ENCODE measurements at places on chromosomes 3 and 15. TPM values are rescaled to one million over a fixed set of nuclear protein-coding genes. Genes with fewer than 3 reads are reported as not detected.
A peak's percentile ranks its signal among the peaks of the same experiment; 100 is the strongest.

DNA sequence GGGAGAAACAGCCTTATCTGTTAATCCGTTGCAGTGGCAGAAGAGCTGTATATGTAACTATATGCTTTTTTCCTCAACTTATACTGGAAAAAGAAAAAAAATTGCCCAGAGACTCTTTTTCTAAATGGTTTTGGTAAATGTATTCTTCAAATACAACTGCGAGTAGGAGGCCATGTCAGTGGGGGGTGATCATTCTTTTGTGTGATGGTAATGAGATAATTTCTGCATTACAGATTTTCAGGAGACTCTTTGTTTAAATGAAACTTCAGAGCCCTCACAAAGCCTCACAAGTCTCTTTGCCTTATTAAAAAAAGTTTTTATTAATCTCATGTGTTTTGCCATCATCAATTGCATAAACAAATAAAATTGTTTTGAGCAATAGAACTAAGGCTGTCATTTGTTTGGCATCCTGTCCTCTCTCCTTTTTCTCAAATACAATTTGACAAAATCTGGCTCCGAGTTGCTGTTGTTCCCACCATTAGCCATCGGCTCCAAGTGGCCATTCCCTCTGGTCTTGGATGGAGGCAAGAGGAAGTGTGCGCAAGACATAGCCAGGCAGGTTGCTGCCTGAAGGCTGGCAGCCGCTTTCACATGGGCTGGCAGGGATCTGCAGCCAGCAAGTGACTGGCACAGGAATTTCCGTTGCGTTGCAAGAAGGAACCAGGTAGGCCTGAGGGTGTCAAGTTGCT, 116.7 kb downstream of the FNDC3B start:
- DNase-seq = no peak

DNA sequence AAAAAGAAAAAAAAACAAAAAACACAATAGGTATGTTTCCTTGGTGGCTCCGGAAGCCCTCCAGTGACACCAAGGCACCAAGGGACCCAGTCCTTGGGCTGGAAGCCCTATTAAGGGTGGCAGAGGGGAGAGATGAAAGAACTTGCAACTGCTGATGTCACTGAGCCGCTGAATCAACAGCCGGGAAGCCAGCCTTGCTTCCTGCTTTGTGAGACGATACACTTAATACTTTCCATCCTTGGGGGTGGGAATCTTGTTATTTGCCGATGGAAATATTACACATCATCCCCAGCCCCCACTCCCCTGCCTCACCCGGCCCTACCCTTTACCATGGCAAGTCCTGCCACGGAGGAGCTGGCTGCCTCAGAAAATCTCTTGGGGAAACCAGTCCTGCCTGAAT, 5.6 kb upstream of the ISLR2 start:
- DNase-seq = no peak

DNA sequence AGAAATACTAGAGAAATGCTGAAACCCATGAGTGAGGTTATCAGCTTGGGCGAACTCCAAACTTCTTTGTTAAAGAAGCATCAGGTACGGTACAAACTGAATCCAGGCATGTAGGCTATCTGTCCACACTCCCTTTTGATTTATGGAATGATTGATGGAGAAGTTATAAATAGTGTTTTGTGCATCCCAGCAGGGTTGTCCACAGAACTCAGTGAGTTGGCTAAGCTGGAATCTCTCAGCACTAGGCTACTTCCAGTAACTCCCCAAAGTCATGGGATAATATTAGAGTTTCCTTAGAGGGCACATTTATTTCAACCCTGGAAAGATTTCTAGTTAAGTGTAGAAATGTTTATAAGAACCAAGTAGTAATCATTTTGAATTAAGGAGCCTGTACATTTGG, 186.2 kb upstream of the CRBN start:
- no peak for DNase-seq

DNA sequence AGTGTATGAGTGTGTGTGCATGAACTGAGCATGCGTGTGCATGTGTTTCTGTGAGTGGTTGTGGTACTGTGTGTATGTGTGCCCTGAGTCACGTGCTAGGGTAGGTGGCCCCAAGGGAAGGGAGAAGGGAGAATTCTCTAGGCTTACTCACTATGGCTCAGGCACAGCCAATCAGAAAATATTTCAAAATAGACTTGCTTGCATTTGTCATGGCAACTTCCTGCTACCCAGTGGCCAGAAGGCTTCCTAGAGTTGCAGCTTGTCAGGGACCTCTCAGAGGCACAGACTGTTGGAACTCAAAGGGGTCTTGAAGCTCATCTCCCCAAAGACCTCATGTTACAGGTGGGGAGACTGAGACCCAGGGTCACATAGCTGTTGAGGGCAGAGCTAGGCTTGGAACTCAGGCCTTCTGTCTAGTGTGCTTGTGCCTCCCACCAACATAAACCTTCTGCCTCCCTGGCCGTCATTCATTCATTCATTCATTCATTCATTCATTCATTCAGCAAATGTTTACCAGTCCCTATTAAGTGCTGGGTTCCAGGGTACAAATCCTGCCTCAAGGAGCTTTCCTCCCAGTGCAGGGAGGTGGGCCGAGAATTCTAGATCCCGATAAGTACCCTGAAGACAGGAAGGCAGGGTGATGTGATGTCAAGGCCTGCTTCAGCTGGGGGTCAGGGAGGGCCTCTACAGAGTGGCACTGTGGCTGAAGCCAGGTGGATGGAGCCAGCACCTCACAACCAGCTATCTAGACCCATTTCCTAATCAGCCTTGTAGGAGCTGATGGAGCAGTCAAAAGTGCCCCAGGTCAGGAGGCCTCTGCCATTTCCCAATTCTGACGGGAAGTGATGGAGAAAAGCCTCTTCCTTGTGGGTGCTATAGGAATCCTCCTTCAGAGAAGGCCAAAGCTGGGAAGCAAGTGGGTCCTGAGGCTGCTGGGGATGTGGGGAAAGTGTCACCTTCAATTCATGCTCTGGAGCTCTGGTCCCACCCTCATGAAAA, 10.9 kb upstream of the RFT1 start:
- no peak for DNase-seq

DNA sequence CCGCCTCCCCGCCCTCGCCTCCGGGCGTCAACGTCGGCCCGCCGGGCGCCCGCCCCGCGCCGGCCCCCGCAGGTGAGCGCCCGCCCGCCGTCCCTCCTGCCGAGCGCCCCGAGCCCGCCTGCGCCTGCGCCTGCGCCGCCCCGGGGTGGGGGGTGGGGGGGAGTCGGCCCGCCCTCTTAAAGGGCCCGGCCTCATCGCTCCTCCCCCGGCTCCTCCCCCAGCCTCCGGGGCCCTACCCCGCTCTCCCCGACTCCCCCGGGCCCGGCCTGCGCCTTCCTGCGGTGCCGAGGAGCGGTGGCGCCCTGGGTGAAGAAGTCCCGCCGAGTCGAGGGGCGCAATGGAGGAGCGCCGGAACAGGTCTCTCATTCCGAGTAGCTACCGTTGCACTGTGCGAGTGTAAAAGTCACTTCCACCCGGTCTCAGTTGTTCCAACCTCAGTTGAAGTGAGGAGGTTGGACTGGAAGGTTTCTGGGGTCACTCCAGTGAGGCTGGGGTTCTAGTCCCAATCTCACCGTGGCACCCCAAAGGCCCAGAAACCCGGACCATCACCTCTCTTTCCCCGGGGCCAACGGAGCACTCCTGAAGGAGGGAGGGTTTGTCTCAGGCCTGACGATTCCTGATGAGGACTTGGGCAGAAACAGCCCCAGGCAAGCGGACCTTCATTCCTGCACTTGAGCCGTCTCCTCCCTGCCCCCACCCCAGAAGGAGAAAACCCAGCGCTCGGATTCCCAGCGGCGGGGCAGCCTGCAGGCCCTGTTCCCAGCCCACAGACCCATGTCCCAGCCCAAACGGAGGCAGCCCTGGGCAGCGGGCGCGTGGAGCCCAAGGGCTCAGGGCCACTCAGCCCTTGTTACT, 1.5 kb upstream of the TNK2 start:
- no peak for DNase-seq

DNA sequence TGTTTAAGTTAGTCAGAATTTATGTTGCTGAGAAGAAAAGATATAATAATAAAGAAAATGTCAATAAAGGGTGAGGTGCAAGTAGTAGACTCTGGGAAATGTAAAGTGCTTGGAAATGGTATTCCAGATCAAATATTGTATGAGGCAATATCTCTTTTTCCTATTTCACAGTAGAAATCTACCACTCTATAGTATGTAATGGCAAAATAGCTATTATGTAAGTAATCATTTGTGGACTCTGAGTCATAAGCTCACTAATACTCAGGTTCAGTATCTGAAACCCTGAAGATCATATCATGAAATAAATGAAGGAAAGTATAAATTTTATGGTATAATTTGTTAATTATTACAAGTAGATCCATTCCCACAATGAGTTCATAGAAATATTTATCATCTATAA, 322.1 kb downstream of the PYDC2 start:
- no peak for DNase-seq

- no peak for DNase-seq
These were observed 275.0 kb downstream of the NFKBIZ start for GRCh38 chr3:102124282-102124681.

DNA sequence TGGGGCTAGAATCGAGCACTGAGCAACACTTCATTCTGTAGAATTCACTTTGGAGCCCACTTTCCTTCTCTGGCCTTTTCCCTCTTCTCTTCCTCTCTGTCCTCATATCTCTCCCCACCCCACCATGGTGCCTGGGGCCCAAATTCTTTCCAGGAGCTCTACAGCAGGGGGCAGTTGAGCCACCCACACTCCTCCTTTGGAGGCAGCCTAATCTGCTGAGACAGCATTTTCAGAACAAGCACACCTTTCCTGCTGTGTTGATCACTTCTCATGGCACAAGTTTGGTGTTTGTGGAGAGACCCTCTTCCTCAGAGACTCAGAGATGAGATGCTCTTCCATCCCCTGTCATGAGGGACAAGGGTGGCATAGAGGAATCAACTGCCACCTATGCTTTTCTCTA, 52.0 kb upstream of the PRR23C start:
- DNase-seq = no peak

GRCh38 chr3:63876260-63876659, 12.6 kb downstream of the ATXN7 start:
- no peak for DNase-seq

DNA sequence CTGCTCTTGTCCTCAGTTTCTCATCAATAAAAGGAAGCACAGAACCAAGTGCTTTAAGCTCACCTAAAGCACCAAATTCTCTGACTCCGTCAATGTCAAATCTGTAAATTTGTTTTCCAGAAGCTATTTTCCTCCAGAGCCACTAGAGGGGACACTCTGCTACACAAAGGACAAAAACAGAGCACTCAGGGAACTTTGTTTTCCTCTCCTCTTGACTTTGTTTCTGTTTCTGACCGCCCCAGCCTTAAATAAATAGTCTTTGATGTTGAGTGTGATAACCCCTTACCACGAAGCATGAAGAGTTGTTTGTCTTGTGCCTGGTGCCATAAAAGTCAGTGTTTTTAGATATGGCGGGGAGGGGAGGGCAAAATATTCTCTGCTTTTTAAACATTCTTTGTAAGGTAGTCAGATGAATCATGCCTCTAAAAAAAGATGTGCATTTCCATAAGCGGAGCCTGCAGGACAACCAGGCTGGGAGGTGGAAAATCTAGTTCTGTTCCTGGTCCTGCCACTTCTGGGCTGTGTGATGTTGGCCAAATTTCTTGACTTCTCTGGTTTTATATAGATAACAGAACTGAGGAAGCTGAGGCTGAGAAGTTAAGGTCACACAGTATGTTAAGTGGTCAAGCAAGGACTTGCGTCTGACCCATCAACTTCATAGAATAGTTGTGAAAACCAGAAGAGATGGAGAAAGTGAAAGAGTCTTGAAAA, 7.3 kb upstream of the ZBTB38 start:
- DNase-seq = peak; percentile 52

DNA sequence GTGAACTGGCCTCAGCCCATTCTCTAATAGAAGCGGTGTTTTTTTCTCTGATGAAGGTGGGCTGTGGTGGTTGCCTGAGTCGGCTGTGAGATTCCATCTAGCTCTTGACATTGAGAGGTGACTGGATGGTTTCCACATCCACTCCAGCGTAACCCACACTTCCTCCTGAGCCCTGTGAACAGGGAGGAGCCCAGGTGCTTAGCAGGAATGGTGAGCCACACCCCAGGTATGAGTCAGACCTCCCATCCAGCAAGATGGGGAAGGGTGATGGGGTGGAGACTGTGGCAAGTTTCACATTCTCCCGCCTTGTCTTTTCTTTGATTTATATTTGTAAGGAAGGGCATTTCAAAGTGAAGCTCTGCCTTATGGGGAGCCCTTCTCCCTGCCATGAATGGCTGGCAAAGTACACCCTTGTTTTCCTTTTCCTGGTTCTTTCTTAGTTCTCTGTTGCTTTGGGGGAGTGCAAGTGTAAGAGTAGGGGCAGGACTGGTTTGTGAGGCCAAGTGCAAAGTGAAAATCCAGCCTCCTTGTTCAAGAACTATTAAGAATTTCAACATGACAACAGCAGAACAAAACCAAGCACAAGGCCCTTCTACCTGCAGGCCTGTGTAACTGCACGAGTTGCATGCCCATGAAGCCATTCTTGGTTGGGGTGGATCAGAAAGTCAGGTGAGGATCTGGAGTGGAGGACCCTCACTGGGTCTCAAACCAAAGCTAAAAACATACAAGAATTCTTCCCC, 4.6 kb upstream of the TPRG1 start:
- peak; percentile 29 for DNase-seq

- DNase-seq = no peak
These were observed 25.6 kb downstream of the LYSMD4 start for GRCh38 chr15:99707473-99708270.

DNA sequence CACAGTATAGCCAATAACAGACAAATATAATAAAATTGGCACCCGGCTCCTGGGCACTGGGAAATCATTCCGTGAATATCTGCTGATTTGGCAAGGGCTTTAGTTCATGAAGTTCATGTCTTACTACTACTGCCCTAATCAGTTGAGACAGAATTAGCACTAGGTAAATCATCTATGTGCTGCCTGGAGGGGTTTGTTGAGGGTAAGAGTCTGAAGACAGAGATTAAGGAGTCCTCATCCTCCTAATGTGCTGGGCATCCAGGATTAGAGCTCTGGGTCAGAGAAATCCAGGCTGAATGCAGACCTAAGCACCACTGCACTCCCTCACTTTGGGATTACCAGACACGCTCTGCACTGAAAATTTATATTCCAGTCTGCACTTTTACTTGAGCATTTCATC, 2.0 kb downstream of the SAMD7 start:
- no peak for DNase-seq

DNA sequence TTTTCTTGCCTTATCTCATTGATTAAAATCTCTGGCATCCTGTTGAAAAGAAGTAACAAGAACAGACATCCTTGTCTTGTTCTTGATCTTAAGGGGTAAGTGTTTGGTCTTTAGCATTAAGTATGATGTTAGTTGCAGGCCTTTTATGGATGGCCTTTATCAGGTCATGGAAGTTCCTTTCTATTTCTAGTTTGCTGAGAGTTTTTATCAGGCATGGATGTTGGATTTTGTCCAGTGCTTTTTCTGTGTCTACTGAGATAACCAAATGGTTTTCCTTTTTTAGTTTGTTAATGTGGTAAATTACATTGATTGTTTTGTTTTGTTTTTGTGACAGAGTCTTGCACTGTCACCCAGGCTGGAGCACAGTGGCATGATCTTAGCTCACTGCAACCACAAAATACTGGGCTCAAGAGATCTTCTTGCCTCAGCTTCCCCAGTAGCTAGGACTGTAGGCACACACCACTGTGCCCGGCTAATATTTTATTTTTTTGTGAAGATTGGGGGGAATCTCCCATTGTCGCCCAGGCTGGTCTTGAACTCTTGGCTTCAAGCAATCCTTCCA, 26.3 kb downstream of the MRAS start:
- no peak for DNase-seq

GRCh38 chr3:153753035-153753434, 368.2 kb upstream of the ARHGEF26 start:
- DNase-seq = no peak

Gene NLGN1
- 4.5 TPM for total RNA-seq

Gene RBM6
- total RNA-seq = 35.9 TPM

Gene CACNA1D
- 0.21 TPM for total RNA-seq

Gene SKIL
- 117 TPM for total RNA-seq

Gene CCDC33
- not detected for total RNA-seq

Gene SLC12A1
- not detected for total RNA-seq

Gene ZCWPW2
- total RNA-seq = not detected

Gene FEZF2
- not detected for total RNA-seq

Data from kidney epithelial cell (primary cell).